ENCODE measurements at places on chromosomes 1 and 21.

DNA sequence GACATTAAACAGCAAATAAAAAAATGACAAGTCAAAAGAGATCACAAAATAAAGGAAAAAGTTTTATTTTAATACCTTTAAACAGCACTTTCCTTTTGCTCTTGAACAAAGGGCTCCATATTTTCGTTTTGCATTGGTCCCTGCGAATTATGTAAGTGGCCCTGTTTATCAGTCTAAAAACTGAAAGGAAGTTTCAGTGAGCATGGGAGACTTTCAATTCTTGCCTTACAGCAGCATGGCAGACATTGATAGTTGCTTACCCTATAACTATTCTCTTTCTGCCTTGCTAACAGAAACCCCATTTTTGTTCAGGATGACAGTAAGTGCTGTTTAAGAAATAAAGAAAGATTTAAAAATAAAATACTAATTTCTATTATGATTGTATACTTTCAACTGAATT, 5.2 kb upstream of the SH3GLB1 start:
- no peak for DNase-seq

DNA sequence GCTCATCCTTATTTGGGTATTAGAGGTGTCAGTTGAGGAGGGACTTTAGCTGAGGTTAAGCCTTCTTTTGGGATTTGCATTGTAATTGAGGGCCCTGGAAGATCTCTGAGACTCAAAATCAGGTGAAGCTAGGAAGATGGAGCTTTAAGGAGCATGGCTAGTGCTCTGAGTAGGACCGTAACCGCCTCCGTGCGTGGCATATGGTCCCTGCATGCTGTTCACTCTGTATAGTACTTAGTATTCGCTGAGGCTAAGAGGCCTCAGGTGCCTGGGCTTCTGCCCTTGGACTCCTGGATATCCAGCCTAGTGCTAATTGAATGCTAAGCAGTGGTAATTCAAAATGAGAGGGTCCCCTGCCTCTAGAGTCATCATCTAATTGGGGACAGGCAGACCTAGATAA, 22.5 kb downstream of the NSUN4 start:
- no peak for DNase-seq

DNA sequence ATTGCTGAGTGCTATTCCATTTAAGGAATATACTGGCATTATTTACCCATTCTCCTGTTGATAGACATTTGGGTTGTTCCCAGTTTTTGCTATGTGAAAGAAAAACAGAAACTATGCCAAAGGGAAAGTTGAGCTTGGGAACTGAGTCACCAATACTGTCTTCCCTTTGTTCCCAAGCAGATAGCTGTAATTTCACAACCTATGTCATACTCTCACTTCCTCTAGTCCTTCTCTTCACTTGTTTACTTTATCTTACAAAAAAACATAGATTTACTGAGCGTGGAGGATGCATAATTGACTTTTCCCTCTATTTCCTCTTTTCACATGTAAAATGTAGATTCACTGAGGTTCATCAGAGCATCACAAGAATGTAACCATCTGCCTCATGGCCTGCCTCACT, 32.4 kb upstream of the PGBD5 start:
- DNase-seq, result no peak

DNA sequence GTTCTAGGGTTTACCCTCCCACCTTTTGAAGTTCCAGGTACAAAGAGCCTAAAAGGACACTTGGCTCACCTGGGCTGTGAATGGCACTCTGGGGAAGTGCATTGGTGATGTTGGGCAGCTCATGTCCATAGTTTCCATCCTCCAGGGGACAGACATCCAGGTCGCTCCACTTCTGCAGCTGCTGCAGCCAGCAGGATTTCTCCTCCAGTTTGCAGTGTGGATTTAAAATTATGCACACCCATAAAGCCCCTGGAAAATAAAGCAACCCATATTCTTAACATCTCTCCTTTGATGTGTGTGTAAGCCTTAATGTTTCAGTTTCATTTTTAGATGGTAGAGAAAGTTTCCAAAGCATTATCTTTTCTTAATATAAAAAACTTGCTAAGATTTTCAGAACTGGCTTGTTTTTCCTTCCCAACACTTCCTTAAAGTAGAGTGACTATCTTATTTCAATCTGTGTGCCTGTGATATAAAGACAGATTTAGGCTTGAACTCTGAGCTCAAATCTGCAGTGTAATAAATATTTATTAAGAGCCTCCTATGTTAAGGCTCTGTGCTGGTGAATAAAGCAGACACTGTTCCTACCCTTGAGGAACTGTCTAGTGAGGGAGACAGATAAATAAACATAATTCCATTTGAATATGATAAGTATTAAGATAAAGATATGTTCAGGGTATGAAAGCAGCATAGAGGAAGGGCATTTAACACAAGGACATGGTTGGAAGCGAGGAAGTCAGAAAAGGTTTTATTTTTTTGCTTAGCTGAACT, 39.1 kb downstream of the UROD start:
- no peak for DNase-seq

- DNase-seq, result no peak
These were observed 67.2 kb upstream of the BARHL2 start for GRCh38 chr1:90784186-90784847.

DNA sequence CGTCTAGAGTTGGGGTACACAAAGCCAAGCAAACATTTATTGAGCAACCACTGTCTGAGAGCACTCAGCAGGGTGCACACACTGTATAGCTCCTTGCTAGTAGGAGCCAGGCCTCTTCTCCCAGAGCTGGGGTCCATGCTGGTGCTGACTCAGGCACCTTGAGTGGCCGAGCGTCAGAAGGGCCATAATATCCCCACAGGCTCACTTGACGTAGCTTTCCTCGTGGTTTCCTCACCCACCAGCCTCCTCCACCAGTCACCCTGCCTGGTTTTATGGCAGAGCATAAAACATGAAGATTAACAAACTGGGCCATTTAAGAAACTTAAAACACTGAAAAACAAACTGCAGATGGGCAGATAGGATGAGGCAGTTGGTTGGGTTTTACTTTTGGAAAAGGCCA, 361.5 kb downstream of the HHAT start:
- no peak for DNase-seq

- no peak for DNase-seq
These were observed 5.3 kb downstream of the COL18A1 start for GRCh38 chr21:45410151-45410864.

DNA sequence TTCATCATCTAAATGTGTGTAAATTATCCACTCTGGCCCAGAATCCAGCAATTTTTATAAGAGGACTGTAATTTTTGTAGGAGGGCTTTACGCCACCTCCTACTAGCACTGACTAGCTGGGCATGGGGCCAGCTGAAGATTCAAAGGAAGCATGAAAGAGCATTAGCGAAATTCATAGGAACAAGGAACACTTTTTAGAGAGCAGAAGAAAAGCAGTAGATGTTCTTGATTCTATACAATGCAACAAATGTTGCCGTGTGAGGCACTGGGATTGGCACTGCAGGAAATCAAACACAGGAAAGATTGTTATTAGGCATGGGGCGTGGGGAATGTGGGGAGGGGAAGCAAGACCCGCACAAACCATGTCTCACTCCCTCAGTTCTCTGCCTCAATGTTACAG, 58.4 kb upstream of the PARP1 start:
- DNase-seq, result no peak

GRCh38 chr1:17958704-17959103, 148.9 kb upstream of the IGSF21 start:
- DNase-seq, result no peak

- DNase-seq, result no peak
These were observed 5.9 kb upstream of the MPL start for GRCh38 chr1:43331688-43332087.

DNA sequence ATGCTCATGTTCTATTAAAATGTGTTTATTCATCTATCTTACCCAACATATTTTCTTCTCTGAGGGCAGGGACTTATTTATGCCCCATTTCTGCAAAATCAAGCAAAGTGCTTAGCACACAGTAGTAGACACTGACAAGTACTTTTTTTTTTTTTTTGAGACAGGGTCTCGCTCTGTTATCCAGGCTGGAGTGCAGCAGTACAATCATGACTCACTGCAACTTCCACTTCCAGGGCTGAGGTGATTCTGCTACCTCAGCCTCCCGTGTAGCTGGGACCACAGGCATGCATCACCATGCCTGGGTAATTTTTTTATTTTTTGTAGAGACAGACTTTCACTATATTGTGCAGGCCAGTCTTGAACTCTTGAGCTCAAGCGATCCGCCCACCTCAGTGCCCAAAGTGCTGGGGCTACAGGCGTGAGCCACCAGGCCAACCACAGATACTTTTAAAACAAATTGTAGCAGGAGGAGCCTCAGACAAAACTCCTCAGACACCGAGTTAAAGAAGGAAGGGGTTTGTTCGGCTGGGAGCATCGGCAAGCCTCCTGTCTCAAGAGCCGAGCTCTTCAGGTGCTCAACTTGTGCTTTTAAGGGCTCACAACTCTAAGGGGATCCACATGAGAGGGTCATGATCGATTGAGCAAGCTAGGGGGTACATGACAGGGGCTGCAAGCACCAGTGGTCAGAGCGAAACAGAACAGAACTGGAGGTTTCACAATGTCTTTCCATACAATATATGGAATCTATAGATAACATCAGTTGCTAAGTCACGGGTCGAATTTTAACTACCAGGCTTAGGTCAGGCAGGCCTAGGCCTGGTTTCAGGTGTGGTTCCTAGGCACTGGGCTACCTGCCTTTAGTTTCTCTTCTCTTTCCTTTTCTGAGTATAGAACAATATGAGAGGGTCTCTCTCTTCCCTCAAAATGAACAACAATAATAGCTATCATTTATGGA, 5.7 kb upstream of the TMEM167B start:
- DNase-seq, result no peak

- DNase-seq, result no peak
These were observed 19.2 kb downstream of the WDTC1 start for GRCh38 chr1:27253596-27253995.

DNA sequence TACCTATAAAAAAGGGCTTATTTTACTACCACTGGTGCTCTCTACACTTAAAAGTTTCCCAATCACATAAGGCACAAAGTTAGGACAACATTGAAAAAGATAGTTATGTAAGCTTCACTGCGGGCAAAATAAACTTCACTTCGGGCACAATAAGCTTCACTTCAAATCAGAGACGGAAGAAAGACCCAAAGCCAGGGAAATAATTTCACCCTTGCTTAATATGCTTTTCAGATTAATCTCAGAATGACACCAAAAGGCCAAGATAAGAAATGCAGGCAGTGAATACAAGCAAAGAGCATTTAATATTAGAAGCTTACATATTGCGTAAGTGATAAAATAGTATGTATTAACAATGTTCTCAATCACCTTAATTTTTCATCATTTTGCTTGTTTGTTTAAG, 444.2 kb downstream of the SETD4 start:
- no peak for DNase-seq

DNA sequence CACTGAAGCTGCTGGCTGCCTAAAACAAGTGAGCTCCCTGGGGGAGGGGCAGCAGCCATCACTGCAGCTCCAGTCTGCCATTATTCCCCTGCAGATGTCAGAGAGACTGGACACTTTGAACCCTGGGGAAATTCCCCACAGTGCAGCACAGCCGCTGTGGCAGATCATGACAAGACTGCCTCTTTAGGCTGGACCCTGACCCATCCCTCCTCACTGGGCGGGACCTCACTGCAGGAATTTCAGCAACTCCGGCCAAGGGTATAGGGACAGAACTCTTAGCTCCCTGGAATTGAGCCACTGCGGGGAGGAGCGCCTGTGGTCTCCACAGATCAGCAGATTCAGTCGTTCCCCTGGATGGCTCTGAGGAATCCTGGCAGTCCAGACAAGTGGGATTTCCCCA, 964.6 kb downstream of the BRINP3 start:
- no peak for DNase-seq

DNA sequence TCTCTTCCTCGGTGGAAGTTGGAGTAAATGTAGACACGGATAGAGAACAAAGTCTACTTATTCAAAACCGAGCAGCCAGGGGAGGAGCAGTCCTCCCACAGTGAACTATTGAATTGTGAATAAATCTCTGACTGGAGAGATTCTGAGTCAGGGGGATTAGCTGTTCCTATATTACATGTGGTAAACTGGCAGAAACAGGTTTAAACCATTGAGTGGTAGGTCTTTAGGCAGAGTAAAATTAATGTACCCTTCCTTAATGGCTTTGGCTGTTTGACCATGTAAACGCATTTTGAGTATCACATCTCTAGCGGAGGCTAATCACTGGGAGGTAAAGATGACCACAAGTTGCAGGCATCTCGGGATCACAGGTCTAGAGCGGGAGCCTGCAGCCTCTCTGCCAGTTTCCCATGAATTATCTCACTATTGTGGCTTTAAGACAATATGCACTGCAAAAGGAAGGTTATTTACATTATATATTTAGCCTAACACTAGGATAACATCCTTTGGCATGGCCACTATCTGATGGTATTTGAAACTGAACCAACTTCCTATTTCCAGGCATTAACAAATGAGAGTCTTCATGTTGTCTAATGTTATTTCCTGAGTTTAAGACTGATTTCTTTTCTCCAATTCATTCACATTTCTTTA, 7.9 kb upstream of the DISC1 start:
- DNase-seq, result no peak

DNA sequence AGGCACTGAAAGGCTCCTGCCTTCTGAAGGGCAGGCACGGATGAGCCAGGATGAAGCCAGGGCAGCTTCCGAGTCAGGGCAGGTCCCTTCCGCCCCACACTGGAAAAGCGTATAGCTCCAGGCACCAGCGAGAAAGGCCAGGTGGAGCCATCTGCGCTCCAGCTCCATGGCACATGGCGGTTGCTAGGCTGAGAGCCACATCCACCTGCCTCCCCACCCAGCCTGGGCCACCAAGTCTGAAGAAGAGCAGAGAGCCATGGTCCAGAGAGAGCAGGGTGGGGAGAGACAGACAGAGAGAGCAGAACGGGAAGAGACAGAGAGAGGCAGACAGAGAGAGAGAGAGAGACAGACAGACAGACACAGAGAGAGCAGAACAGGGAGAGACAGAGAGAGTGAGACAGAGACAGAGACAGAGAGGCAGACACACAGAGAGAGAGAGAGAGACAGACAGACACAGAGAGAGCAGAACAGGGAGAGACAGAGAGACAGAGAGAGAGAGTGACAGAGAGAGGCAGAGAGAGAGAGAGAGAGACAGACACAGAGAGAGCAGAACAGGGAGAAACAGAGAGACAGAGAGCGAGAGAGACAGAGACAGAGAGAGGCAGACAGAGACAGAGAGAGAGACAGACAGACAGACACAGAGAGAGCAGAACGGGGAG, 5.2 kb downstream of the FNDC10 start:
- peak; percentile 58 for DNase-seq

GRCh38 chr1:30313584-30313983, 409.8 kb downstream of the MATN1 start:
- no peak for DNase-seq

- DNase-seq, result no peak
These were observed 32.9 kb upstream of the COL6A1 start for GRCh38 chr21:45948576-45949141.

Data from cerebellar cortex (tissue), 1 donor.